EL (cell line): ENCODE measurements at places on chromosomes 5 and 9.

DNA sequence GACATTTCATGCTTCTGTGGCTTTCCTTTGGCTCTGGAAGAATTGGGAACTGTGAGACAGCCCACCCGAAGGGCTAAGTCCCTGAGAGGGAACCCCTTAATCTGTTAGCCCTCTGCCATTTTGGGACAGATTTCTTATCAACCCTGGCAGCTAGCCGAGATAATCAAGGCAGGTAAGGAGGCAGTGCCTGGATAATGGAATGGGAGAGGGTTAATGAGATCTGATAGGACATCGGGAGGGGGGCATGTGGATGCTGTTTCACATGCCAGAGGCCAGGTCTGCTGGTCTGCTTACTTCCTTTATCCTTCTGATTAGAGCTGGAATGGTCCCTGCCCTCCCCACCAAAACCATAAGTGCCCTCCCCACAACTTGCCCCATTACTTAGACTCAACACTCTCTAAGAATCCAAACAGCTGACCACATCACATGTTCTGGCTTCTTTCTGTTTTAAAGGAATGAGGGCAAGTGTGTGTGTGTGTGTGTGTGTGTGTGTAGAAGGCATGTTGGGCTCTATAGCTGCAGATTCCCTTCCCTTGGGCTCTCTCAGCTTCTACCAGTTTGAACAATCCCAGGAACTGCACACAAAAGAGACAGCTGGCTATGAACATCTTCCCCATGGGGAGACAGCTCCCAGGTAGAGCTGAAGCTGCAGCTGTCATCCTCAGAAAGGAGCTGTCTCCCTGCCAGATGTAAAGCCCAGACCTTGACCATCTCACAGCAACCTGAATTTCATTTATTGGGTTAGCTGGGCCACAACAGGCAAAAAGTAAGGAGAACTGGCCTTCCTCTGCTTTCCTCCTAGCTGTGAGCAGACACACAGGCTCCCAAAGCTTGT lies 221.3 kb downstream of the PIK3R1 start:
- no peak for DNase-seq

GRCh38 chr9:99490729-99491128 lies 268.6 kb downstream of the SEC61B start:
- DNase-seq, result peak; percentile 37

DNA sequence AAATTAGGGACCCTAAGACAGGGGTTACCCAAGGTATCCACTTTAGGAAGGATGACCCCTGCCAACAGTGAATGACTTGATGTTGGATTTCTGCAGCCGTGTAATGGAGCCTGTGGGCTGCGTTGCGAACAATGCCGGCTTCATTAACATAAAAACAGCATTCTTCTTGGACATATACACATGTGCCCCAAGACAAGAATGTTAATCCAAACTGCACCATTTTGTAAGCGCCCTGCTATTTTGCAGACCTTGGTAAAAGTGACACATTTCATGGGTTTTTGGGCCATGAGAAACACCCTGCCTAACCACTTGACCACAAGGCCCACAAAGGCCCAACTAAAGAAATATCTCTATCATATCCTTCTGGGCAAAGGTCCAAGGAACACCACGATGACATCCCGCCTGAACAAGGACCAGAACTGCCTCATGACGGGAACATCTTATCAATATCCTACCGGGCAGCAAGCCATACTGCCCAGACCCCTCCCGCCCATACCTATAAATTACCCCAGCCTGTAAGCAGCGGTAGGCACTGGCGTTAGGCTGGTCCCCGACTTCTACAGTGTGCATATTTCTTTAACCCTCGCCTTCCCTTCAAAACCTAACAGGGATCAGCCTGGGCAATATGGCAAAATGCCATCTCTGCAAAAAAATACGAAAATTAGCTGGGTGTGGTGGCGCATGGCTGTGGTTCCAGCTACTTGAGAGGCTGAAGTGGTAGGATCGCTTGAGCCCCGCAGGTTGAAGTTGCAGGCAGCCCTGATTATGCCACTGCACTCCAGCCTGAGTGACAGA lies 9.7 kb upstream of the PDCD1LG2 start:
- DNase-seq, result peak; percentile 36

DNA sequence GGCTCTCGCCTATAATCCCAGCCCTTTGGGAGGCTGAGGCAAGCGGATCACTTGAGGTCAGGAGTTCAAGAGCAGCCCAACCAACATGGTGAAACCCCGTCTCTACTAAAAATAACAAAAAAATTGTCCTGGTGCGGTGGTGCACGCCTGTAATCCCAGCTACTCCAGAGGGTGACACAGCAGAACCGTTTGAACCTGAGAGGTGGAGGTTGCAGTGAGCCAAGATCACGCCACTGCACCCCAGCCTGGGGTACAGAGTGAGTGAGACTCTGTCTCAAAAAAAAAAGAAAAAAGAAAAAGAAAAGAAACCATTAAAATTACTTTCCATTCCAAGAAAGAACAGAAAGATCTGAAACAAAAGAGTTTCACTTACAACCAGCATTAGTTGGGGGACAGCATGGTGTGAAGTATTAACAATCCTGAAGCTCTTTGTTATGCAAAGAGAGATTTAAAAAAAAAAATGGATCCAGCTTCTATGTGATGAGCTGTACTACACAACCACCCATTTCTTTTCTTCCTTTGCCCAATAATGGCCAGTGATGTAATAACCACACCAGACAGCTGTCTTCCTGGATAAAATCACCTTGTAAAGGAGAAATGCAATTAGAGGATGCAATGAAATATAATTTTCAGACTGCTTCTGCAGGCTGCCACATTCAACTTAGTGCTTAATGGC lies 76.9 kb downstream of the MED27 start:
- DNase-seq, result no peak

DNA sequence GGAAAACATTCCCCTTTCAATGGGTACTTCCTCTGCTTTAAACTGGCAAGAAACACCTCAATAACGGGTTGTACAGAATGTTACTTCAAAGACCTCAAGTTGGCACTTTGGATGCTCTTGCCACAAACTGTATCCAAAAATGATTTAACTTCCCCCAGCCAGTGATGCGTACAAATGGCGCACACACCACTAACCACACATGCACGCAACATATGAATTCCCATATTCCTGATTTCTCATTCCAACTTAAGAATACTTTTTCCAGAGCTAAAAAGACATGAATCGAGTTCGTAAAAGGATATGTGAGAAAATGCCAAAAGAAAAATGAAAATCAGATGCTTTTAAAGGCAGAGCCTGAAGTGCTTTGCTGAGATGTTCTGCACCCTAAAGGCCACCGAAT lies 388.0 kb upstream of the PIK3R1 start:
- DNase-seq, result no peak

DNA sequence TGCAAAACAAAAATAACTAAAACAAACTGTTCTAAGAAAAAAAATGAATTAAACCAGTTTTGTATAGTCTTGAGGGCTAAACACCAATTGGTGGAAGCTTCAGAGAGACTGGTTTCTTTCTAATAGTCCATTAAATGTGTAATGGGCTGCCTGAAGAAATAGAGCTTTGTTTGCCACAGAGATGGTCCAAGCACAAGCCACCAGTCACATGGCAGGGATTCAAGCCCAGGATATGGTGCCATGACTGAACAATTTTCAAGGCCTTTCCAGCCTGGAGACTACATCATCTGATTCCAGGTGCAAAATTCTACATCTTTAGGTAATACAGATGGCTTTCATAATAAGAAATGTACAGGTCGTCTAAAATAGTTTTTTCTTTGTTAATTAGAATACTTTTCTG lies 355.3 kb downstream of the NR2F1-AS1 start:
- no peak for DNase-seq

GRCh38 chr9:137278721-137279711 lies 1.5 kb downstream of the TOR4A start:
- DNase-seq, result no peak

DNA sequence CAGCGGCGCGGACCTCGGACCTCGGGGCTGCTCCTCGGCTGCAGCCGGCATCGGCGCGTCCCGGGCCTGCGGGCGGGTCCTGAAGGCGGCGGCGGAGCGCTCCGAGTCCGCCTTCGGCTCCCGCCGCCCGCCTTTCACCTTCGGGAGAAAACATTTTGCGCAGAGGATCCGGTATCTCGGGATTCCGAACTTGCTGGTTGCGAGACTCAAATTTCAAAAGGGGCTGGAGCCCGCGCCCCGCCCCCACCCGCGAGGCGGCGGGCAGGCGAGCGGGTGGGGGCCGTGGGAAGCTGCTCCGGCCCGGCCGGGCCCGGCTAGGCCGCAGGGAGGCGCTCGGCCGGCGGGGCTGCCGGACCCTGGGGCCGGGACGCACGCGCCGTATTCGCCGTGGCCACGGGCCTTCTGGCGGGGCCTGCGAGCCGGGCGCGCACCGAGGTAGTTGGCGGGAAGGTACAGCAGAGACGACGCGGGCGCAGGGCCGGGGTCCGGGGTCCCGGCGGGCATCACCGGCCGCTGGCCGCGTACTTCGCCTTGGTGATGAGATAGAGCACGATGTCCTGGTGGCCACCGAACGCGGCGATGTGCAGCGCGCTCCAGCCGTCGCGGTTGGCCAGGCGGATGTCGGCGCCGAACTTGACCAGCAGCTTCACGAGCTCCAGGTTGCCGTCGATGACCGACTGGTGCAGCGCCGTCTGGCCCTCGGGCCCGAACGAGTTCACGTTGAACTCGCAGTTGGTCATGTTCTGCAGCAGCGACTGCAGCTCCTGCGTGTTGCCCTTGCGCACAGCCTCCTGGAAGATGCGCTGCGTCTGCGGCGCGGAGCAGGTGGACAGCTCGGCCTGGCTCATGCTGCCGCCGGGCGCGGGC lies 757 bp downstream of the NRARP start:
- peak; percentile 41 for DNase-seq

DNA sequence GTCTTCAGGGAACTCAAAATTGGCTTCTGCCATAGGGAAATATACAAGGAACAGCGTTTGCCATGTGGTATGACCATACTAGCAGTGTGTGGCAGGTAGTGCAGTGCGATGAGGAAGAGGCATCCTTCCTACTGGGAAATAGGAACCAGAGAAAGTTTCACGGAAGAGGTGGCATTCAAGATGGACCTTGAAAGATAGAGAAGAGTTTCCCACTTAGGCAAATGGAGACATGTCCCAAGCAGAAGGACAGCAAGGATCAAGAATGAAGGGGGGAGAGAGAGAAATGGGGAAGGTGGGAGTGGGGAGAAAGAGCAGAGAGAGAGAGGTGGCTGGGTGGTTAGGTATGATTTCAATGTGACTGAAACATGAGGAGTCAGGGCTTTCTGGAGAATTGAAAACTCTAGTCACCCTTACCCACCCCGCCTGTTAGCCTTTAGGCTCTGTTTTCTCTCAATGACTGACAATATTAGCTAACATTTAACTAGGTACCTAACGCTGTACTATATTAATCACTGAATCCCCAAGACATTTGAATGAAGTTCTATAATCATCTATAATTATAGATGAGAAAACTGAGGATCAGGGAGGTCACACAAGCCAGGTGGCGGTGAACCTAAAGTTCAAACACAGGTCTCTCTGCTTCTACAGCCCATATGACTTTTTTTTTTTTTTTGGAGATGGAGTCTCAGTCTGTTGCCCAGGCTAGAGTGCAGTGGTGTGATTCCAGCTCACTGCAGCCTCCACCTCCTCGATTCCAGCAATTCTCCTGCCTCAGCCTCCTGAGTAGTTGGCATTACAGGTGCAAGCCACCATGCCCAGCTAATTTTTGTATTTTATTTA lies 171.3 kb downstream of the NR3C1 start:
- no peak for DNase-seq

DNA sequence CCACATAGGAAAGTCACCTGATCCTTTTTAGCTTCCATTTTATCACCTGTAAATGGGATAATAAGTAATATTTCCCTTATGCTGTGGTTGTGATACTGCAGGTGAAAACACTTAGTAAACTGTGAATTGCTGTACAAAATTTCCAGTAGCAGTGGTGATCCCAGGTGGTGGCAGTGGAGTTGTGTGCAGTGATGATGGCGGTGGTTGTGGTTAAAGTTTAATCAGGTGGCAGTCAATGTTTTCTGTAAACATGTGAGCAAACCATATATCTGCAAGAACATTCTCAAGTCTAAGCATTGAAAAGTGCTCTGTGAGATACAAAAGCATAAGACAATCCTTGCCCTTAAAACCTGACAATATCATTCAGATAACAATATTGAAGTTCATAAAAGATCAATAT lies 480.2 kb downstream of the RASEF start:
- no peak for DNase-seq
